ENCODE measurements at places on chromosomes 1 and 21.

- DNase-seq, result no peak
Observed at GRCh38 chr1:11673089-11673769, 7.7 kb downstream of the MAD2L2 start.

GRCh38 chr1:31765041-31765467, 914 bp upstream of the ADGRB2 start:
- DNase-seq, result no peak

DNA sequence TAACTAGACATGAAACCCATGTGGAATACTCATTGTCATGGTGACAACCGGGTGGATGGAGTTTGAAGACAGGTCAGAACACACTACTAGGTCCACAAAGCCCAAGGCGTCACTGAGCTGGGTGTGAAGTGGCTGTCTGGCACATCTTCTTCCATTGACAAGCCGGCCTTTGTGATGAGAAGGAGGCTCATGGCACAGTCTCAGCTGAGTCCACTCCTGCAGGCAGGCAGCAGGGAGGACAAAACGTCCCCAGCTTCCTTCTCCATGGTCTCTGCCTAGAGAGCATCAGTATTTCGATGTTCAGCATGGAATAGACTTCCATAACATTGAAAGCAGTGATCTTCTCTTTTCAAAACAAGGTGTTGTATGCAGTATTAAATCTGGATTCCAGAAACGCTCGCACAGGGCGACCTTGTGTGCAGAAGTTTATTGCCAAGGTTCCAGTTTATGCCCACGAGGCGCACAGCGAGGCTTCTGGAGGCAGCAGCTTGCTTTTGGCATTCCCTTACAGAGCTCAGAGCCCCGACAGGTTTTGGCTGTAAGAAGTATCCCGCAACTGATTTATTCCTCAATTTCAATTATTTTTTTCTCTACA, 104.2 kb downstream of the SIM2 start:
- DNase-seq, result no peak

DNA sequence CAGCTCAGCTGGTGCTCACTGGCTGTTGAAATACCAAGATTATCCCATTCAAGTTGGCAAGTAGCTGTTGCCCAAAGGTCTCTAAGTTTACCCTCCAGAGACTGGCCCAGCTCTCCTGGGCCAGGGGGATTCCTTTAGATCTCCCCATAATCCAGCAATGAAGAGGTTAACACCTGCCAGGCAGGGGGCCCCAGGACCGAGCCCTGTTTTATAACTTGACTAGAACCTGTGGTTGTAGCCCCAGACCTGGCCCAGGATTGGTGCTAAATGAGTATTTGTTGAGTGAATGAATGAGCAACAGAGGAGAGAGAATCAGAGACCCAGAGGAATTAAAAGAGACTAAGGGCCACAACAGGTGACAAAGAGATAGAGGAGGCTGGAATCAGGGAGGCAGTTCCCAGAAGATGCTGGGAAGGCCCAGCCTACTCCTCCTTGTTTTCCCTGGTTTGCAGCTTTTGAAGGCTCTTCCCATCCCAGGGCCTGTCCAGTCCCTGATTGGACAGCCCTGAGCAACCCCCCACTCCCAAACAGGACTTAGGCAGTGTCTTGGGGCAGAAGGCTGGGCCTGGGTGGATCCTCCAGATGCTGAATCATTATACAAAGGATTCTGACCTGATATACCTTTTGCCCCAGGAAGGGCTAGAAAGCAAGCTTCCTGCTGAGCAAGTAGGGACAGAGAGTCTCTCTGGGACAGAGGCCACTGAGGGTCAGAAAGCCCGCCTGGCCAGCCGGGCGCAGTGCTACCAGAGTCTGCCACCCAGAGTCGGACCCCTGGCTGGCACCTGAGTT, 2.4 kb upstream of the RHBG start:
- no peak for DNase-seq

All from stimulated activated CD4-positive, alpha-beta T cell treated with anti-CD3 and anti-CD28 coated beads, Interleukin-1b, Interleukin-23, amount 100 ng/mL, for 48 hours (primary cell).